SK-N-SH (cell line): ENCODE measurements at places on chromosomes 11 and 22.

GRCh38 chr22:20240447-20240764 lies 27.7 kb downstream of the RTN4R start:
- peak; percentile 63 for DNase-seq

DNA sequence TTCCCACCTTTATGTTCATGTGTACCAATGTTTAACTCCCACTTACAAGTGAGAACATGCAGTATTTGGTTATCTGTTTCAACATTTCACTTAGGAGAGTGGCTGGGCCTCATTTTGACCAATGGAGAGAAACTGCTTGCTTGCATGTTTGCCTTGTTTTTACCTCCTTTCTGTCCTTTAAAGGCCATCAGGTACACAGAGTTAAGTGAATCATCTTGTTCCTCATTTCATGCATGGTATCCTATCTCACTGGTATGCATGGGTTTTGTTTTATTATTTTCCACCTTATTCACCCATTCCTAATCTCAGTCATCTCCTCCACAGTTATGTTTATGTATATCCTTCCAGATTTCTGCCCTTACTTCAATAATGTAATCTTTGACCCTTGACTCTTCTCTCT lies 101.0 kb downstream of the ELP4 start:
- no peak for DNase-seq

GRCh38 chr11:109998921-109999320 lies 94.3 kb upstream of the ZC3H12C start:
- DNase-seq, result no peak

- no peak for DNase-seq
Observed at GRCh38 chr11:47861728-47862127, 13.6 kb upstream of the NUP160 start.
